GM04504 (cell line): ENCODE measurements at places on chromosomes 16 and 17.

- no peak for DNase-seq
These were observed 21.4 kb downstream of the GRIN2C start for GRCh38 chr17:74838274-74838673.

- DNase-seq: no peak
These were observed 152.0 kb downstream of the SDK2 start for GRCh38 chr17:73492125-73492820.

DNA sequence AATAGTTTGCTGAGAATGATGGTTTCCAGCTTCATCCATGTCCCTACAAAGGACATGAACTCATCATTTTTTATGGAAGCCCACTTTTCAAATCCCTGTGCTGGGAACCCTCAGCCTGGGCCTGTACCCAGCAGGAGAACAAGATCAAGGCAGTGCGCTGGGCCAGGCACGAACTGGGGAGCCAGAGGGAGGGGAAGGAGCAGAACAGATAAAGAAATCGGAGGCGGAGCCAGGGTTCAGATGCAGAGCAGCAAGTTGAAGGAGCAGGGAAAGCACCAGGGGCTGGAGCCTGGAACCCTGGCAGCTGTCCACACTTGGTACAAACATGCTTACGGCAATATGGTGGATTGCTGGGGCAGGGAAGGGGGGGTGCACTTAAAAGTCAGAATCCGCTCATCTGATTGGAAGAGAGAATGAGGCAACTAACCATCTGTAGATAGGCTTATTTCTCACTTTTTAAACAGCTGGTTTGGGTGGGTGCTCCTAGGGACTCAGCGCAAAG is 107.5 kb downstream of the NOG start:
- no peak for DNase-seq

GRCh38 chr17:75404731-75405364 is 630 bp downstream of the GRB2 start:
- DNase-seq: no peak

- DNase-seq: peak; percentile 68
These were observed 28.7 kb upstream of the MYOCD start for GRCh38 chr17:12637015-12637414.

DNA sequence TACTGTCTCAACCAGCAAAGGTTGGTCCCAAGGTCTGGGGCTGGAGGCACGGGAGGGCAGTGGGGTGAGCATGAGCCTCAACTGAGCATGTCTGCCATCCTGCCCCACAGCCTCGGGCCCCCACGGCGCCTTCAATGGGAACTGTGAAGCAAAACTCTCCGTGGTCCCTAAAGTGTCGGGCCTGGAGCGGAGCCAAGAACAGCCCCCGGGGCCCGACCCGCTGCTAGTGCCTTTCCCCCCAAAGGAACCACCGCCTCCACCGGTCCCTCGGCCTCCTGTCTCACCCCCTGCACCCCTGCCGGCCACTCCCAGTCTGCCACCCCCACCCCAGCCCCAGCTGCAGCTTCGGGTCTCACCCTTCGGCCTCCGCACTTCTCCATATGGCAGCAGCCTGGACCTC is 4.2 kb downstream of the FBRS start:
- no peak for DNase-seq

DNA sequence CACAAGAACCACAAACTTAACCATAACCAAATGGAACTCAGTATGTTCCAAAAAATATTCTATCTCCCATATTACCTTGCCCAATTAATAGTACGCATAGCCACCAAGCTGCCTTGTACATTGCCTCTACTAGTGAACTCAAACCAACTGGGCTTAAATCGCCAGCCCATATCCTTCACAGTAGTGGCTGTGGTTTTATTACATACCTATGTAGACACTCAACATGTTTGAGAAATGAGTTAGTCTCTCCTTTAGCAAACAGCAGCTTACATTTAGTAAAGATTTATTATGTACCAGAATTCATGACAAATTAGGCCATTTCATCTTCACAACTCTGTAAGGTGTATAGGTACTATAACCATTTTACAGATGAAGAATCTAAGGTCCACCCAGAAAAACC is 41.4 kb downstream of the GRB2 start:
- peak; percentile 26 for DNase-seq

- no peak for DNase-seq
These were observed 5.5 kb upstream of the SAMD14 start for GRCh38 chr17:50135316-50136095.

- DNase-seq: no peak
These were observed 10.3 kb upstream of the IL4R start for GRCh38 chr16:27303256-27304100.

DNA sequence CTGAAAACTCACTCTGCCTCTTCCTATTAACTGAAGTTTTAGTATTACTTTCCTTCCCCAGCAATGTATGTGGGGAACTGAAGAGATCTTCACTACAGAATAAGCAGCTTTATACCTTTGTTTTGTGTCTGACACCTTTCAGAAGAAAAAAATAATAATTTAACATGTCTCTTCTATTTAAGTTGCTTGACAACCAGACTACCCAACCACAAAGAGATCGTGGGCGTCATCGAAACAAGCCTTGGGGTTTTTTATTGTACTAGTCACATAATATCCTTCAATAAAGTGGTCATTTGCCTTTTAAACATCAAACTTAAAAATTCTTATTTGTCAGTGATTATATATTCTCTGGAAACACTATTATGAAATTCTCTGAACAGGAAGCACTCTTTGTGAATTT is 123.7 kb downstream of the CHD9NB start:
- DNase-seq: no peak

GRCh38 chr17:6020376-6021010 is 49.7 kb upstream of the WSCD1 start:
- no peak for DNase-seq

- no peak for DNase-seq
These were observed 58.8 kb downstream of the MYO18A start for GRCh38 chr17:29121442-29121841.

DNA sequence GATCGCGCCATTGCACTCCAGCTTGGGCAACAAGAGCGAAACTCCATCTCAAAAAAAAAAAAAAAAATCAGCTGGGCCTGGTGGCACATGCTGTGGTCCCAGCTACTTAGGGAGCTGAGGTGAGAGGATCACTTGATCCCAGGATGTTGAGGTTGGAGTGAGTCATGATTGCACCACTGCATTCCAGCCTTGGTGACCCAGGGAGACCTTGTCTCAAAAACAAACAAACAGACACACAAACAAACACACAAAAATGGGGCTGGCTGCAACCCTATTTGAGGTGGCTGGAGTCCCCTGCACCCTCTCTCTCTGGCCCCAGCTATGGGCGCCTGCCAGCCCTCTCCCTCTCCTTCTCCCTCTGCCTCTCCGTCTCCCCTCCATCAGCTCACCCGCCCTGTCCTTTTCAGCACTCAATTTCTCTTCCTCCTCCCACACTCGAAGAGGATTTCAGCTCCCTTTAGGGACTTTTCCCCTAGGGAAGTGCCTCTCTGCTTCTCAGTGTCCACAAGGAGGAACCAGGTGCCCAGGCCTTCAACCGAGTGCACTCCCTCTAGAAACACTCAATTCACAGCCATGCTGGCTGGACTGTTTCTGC is 17.5 kb upstream of the TFAP4 start:
- peak; percentile 83 for DNase-seq

- no peak for DNase-seq
These were observed 116.2 kb downstream of the AATF start for GRCh38 chr17:37064956-37065355.

DNA sequence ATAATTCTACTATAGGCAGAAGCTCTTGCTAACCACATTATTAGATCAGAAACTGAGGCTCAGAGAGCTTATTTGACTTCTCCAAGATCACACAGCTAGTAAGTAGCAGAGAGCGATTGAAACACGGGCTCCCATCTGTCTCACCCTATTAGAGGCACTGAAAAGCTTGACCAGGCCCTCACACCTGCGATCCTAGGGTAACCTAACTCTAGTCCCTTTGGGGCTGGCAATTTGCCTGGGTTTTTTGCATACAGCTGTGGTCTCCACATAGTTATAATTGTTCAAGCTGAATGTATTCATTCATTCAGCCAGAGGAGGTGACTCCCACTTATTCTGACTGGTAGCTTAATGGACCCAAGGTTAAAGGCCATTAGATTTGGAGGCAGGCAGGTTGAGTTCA is 121.2 kb downstream of the ANKFN1 start:
- DNase-seq: no peak

DNA sequence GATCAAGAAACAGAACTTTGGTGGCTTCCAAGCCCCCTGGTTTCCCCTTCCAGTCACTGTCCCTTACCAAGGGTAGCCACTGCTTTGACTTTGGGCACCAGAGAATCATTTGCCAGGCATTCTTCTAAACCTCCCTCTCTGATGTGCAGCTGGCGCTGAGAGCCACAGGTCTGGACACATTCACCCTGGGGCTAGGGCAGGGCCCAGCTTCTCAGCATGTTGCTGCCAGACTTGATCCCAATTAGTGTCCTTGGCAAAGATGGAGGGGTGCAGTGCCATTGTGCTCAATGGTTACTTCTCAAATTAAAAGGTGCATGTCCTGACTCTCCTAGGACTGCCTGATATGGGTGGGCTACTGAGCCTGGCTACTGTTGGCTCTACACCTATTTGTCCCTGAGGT is 7.6 kb upstream of the SLC47A2 start:
- no peak for DNase-seq

DNA sequence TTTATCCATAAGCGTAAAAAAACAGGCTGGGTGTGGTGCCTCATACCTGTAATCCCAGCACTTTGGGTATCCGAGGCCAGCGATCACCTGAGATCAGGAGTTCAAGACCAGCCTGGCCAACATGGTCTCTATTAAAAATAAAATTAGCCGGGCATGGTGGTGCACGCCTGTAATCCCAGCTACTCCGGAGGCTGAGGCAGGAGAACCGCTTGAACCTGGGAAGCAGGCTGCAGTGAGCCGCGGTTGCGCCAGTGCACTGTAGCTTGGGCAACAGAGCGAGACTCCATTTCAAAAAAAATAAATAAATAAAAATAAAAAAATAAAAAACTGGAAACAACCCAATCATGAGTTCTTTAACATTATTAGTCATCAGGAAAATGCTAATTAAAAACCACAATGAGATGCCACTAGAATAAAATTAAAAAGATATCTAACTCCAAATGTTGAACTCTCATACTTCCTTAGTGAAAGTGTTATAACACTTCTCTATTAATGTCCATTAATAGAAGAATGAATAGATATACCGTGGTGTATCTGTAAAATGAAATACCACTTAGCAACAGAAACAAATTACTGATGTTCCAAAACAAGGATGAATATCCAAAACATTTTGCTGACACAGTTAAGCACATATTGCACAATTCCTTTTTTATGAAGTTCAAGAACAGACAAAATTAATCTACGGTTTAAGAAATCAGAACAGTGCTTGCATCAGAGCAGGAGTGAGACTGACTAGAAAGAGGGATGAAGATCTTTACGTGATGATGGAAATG is 13.1 kb downstream of the MPHOSPH6 start:
- DNase-seq: peak; percentile 22

- DNase-seq: no peak
These were observed 42.3 kb upstream of the CDYL2 start for GRCh38 chr16:80846680-80847079.

- no peak for DNase-seq
These were observed 188.7 kb downstream of the MAF start for GRCh38 chr16:79411805-79412204.
